ENCODE measurements at places on chromosomes 3 and 15.

DNA sequence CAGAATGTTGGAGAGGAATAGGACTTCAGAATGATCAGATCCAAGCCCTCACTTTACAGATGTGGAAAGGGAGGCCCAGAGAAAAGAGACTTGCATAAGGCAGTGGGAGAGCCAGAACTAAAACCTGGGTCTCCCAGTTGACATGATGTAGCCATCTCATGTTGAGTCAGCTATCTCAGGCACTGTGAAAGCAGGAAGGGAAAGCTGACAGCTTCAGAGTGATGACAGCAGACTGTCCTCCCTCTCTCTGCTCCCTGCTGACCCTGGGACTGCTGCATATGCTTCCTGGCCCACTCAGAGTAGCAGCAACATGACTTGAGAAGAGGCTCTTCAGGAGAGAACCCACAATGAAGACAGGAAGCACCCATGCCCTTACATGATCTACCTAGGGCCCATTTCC is 14.7 kb downstream of the FHIT start:
- DNase-seq, result no peak

DNA sequence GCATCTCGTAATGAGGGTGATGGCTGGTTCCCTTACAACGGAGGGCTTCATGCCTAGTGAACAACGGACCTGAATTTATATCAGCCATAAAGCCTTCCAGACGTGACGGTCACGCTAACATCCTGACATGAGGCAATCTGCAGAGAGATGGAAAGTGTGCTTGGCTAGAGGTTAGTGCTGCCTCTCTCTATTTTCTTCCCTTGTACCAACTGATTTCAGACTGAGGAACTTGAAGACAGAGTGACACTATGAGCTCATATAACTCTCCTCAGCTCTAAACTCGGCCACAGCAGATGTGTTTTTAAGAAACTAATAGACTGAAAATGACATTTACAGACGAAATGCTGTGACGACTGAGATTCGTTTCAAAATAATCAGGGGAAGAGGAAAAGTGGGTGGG is 122.4 kb downstream of the XXYLT1 start:
- no peak for DNase-seq

DNA sequence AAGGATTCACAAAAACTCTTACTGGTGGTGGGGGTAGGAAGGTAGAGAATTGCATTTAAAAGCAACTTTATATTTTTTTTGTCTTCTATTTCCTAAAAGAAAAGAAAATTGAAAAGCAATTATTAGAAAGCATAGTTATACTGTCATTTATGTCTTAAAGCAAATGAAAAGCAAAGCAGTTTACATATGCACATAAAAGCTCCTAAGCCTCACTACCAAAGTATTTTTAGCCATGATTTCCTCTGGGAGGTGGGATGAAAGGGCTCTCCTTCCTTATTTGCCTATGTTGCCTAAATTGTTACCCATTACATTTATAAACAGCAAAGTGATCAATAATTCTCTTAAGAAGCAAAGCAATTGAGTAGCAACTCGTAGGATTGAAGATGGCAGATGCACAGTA is 7.0 kb downstream of the ZNF445 start:
- DNase-seq, result no peak

GRCh38 chr3:189324538-189325138 is 152.9 kb downstream of the TPRG1 start:
- DNase-seq, result peak; percentile 67

DNA sequence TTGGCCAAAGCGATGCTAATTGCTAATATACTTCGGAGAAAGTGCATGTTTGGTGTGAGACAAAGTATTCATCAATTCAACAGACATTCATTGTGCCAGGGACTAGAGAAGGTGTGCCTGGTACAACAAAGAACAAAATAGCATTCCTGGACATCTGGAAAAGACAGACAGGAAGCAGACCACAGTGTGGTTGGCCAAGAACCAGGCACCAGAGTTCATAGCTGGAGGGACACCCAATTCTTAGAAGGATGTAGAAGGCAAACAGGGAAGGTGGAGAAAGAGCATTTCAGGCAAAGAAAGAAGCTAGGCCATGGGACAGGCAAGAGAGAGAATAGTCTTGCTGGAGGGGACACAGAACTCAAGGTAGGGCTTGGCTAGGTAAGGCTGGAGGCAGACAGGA is 105.8 kb upstream of the ETV5 start:
- no peak for DNase-seq

- DNase-seq, result no peak
These were observed 5.5 kb downstream of the GATA2 start for GRCh38 chr3:128487538-128487812.

GRCh38 chr3:148066802-148067201 is 630.9 kb upstream of the AGTR1 start:
- no peak for DNase-seq

- DNase-seq, result no peak
These were observed 72.7 kb downstream of the UBE2E2 start for GRCh38 chr3:23275814-23276213.

GRCh38 chr3:59654480-59655417 is 604.9 kb upstream of the CFAP20DC start:
- no peak for DNase-seq

DNA sequence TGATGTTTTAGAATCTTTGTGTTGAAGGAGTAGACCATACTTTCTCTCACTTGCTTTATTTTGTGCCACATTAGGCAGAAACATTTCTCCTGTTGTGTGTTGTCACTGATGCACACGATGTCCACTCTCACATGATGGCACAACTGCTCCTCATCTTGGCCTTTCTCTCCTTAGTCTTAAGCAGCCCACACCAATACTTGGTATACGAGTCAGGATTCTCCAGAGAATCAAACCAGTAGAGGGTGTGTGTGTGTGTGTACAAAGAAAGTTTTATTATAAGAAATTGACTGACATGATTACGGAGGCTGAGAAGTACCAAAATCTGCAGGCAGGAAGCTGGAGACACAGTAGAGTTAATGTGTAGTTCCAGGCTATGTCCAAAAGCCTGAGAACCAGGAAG is 187.1 kb downstream of the ALCAM start:
- no peak for DNase-seq

DNA sequence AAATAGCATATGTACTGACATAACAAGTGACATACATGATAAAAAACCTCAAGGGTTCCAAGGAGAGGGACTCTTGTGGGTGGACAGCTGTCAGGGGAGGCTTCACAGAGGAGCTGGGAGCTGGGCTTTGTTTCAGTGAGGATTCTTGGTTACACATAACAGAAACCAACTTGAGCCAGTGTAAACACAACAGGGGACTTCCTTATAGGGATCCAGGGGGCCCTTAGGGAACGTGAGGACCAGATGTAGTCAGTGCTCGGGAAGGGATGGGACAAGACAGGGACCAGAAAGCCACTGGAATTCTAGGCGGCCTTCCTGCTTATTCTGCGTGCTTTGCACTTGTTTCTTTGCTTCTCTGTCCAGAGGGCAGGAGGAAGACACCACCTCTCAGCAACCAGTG is 34.9 kb downstream of the SNAPC5 start:
- no peak for DNase-seq

GRCh38 chr3:26984416-26985390 is 362.1 kb downstream of the LRRC3B start:
- no peak for DNase-seq

- DNase-seq, result no peak
These were observed 5.7 kb downstream of the KLHL40 start for GRCh38 chr3:42690766-42691680.

DNA sequence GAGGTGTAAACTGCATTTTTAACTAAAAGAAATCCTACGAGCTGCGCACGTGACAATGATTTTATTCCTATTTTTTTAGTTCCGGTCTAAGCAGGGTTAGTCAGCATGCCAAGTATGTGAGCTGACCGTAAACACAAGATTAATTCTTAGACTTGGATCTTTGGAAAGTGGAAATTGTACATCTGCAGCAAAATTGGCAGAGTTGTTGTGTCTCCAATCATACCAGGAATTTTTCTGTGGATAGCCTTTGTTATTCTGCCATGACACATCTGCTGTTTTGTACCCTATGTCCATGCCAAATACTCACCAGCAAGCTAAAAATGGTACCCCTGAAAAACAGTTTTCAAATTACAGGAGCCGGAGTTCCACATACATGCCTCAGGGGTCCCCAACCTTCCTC is 562.5 kb downstream of the UNC13C start:
- no peak for DNase-seq

GRCh38 chr3:58989163-58989562 is 60.7 kb downstream of the CFAP20DC start:
- DNase-seq, result no peak

- no peak for DNase-seq
These were observed 23.9 kb downstream of the DPH6 start for GRCh38 chr15:35522061-35522460.

- no peak for DNase-seq
These were observed 60.4 kb downstream of the P3H2 start for GRCh38 chr3:190060192-190060775.

DNA sequence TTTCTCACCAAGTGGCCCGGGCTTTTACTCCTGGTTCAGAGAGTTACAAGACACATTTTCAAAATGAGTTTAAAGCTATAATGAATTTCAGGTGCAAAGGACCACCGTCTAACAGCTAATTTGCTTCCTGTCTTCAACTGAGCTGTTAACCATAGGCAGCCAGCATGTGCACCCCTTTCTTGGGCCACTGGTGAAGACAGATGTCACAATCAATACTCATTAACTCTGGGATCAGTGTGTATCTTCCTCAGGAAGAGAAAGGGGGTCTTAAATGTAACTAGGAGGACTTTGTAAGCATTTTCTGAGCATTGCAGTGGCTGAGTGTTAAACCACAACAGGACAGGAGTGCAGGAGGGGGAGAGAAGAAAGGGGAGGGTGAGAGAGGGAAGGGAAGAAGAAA is 750.7 kb upstream of the CFAP20DC start:
- DNase-seq, result no peak

DNA sequence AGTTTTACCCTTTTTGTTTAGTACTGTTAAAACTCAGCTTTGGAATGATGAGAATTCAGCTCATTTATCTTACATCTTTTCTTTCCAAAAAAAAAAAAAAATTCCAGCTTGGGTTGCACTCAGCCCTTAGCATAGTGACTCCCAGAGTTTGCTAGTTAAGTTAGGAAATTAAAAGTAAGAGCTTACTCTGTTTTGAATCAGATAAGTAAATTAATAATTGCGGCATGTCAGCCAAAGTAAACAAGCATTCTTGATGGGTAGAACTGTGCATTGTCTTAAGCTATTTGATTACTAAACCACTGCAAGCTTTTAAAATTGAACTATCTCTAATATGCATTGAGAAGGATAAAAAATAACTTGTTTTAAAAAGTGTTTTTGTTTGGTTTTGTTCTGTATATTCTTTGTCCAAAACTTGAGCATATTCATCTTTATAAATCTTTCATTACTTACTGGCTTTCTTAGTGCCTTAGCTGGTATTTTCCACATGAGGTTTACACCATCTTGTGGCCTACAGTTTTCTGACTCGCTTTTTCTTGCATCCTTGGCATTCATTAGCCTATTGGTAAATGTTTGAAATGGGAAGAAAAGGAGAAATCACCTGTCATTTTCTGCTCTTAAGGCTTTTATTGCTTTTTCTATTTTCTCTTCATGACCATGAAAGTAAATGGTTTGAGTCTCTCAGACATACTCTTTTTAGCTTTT is 107.6 kb downstream of the FILIP1L start:
- no peak for DNase-seq

DNA sequence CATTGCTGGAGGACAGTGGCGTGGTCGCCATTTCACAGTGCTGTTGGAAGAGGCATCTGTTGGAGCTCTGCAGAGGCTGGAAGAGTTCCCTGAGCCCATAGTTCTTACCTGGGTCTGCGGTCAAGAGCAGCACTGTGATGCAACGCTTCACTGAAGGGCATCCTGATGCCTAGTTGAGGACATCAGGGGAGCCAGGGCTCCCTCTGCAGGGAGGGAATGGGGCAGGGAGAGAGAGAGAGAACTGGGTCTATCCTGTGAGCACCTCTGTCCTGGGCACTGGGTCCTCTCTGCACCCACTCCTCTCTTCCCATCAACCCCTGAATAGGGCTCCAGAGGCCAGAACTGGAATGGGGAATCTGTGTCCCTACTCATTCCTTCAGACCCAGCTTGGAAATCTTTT is 23.9 kb upstream of the MOBP start:
- DNase-seq, result no peak

DNA sequence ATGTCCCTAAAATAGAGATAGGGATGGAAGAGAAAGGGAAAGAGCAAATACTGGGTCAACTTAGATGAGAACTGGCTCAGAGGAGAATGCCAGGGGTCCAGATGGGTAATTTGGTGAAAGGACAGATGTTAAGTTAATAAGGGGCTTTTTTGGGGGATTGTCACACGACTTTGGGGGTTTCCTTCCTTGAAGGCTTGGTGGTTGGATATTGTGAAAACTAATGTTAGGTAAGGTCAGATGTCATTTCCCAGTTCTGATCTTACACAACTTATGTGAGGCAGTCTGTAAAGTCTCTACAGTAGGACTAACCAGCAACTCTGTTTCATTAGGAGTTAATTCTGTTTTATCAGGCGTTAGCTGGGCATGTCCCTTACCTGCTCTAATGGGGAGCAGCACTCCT is 231.1 kb downstream of the NR2F2 start:
- no peak for DNase-seq

- no peak for DNase-seq
These were observed 106.5 kb upstream of the SATB1 start for GRCh38 chr3:18531662-18532061.

DNA sequence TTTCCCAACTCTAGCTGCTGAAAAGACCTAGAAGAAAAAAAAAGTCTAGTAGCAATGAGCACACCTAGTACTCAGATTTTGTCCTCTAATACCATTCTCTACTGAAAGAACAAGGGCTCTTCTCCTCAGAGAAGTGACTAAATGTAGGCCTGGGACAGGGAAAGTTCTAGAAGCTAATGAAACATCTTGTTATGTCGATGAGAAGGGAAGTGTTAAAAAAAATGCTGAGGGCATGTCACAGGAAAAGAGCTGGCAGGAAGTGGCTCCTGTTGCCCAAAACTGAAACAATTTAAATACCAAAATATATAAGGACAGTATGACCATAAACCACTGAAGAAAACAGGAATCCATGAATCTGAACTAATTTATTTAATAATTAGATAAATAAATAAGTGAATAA is 581.4 kb upstream of the TBL1XR1 start:
- no peak for DNase-seq

DNA sequence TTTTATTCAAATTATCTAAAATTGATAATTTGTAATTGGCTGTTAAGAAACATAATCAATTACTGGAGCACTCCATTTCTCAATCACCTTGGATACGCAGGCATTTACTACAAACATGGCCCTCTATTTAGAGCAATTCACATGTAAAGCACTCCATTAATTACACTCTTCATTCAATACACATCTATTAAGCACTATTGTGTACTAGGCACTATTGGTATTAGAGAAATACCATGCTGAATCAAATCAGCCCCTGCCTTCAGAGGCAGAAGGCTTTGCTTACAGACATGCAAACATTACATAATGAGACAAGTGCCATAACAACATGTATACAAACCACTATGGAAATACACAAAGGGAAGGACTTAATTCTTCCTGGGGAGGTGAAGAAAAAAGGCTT is 69.1 kb downstream of the PEAK1 start:
- DNase-seq, result no peak

DNA sequence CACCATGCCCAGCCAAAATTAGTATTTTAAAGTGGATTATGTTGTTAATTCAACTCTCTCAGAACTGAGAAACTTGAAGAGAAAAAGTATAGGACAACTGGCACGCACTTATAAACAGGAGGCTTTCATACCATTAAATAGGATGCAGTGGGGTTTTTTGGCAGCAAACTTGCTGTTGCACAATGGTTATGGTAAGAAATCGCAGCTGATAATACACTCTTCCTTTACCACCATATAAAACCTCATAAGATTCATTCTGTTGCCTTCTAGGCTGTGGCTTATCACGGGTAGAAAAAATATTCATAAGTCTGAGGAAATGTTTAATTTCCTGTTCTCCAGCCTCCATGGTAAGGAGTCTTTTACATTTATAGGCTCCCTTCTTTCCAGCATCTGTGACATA is 95.3 kb downstream of the TMCO5A start:
- DNase-seq, result no peak
